Type B pancreatic cell (in vitro differentiated cells): ENCODE measurements at places on chromosomes 2 and 18. TPM values are rescaled to one million over a fixed set of nuclear protein-coding genes. Genes with fewer than 3 reads are reported as not detected.

The UGT1A8 gene
- total RNA-seq = 0.17 TPM in 1 of 2 replicates, not detected in the other

The HPCAL1 gene
- total RNA-seq = 13.4 and 17.8 TPM in 2 replicates

The KIAA2012 gene
- 0.12 and 1.3 TPM in 2 replicates for total RNA-seq

The CCDC88A gene
- total RNA-seq = 9.7 and 70.6 TPM in 2 replicates

DNA sequence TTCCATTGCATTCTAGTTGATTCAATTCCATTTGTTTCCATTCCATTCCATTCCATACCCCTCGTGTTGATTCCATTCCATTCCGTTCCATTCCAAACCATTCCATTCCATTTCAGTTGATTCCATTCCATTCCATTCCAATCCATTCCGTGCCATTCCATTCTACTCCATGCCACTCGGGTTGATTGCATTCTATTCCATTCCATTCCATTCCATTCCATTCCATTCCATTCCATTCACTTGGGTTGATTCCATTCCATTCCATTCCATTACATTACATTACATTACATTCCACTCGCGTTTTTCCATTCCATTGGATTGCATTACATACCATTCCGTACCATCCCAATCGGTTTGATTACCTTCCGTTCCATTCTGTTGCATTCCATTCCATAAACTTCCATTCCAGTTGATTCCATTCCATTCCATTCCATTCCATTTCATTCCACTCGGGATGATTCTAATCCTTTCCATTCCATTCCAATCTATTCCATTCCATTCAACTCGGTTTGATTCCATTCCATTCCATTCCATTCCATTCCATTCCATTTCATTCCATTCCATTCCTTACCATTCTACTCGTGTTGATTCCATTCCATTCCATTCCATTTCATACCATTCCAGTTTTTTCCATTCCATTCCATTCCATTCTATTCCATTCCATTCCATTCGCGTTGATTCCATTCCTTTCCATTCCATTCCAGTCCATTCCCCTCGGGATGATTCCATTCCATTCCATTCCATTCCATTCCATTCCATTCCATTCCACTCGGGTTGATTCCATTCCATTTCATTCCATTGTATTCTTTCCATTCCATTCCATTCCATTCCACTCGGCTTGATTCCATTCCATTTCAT, 1140.4 kb downstream of the RPIA start:
- no peak for DNase-seq

GRCh38 chr2:149625671-149626070, 38.1 kb upstream of the MMADHC start:
- DNase-seq = no peak

- DNase-seq = no peak
Measured at GRCh38 chr2:29000481-29000880, 19.4 kb downstream of the TOGARAM2 start.

DNA sequence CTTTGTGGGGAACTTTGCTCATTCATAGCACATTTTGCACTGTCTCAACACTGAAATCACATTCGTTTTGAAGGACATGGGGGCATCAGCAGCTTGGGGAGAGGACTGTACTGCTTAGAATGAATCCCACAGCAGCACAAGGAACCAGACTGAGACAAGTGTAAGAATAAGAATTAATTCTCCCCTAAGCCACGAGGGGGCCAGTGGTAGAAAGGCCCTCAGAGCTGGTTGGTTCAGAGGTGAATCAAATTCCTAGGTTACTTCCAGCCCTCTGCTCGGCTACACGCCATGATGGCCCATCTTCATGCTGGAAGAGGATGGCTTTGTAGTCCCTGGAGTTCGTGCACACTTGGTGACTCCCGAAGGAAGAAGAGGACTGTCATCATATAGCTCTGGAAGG, 12.0 kb upstream of the MC5R start:
- no peak for DNase-seq
